ENCODE measurements at places on chromosomes 3 and 15.
A peak's percentile ranks its signal among the peaks of the same experiment; 100 is the strongest.

GRCh38 chr3:171248426-171249111, 211.6 kb downstream of the TNIK start:
- DNase-seq, result no peak

- no peak for DNase-seq
Observed at GRCh38 chr3:64687781-64688604, at the start of gene ADAMTS9. ADAMTS9 (minus strand) TSS chr3:64688000; CDS start chr3:64687657, 343 bp downstream.

DNA sequence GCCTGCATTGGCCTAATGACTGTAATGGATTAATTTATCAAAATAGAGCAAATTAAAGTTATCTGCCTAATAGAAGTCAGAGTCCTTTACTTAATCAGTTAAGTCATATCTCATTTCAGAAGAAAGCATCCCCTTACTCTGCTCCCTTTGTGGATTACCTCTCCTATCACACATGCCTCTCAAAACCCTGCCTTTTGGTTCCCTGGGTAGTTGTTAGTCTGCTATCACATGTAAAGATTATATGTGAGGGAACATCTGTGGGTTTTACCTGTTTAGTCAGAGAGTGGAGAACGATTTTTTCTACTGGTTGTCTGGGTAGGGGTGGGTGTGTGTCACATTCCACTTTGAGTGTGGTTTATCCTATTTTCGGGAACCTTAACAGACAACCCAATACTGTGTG, 16.4 kb downstream of the UBE2E2 start:
- DNase-seq, result no peak

- no peak for DNase-seq
Observed at GRCh38 chr3:36751326-36751725, 13.0 kb downstream of the DCLK3 start.

DNA sequence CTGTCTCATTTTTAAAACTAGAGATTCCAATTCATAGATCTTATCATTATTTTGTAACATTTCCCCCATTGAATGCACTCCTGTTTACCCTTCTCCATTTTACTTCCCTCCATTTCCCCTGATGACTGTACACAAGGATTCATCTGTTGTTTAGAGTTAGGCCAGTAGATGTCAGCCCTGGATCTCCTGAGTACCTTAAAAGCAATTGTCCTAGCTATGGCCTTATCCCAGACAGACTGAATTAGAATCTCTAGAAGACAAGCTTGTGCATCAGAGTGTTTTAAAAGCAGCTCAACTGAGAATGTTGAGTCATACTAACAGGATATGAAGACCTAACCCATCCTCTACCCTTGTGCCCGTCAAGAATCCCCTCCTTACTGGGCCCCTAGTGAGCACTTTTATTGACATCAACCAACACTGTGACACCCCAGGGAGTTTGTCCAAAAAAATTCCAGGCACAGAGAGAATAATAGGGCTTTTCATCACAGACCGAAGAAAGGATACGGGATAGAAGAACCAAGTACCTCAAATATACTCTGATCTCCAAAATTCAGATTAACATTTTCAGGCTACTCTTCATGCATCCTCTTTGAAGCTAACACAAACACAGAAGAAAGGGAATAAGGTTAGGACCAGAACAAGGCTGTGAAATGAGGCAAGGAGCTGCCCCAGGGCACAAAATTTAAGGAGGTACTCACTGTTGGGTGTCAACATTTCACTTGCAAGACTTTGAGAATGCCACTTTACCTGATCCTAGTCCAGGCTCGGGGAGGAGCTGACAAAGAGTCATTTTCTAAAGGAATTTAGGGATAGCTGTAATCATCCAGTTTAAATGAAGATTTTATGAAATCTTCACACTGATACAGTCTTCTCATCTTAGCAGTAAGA, 17.1 kb downstream of the ZBED2 start:
- DNase-seq, result no peak

- no peak for DNase-seq
Observed at GRCh38 chr15:74263466-74263865, 27.3 kb downstream of the CCDC33 start.

GRCh38 chr3:144332868-144333267, 361.2 kb downstream of the DIPK2A start:
- DNase-seq, result no peak

DNA sequence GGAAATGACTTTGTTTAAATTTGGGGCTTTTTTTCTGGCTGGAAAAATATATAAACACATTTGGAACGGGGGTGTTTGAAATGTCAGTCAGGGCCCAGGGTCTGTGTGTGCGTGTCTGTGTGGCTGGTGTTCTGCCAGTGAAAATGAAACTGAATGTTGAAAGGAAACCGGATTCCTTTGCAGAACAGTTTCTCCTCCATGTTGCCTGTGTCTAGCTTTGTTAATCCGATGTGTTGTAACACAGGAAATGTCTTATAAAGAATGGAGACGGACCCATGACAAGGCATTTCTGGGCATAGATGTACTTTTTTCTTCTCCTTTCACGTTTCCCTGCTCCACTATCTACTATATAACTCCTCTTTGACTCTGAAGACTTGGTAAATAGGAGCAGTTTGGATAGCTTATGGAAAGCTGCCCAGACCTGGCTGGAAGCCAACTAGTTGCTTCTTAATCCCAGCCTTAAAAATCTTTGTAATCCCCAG, 2.8 kb downstream of the SQOR start:
- DNase-seq, result peak; percentile 32

- peak; percentile 63 for DNase-seq
Observed at GRCh38 chr15:84633311-84634227, 20.5 kb downstream of the WDR73 start.

DNA sequence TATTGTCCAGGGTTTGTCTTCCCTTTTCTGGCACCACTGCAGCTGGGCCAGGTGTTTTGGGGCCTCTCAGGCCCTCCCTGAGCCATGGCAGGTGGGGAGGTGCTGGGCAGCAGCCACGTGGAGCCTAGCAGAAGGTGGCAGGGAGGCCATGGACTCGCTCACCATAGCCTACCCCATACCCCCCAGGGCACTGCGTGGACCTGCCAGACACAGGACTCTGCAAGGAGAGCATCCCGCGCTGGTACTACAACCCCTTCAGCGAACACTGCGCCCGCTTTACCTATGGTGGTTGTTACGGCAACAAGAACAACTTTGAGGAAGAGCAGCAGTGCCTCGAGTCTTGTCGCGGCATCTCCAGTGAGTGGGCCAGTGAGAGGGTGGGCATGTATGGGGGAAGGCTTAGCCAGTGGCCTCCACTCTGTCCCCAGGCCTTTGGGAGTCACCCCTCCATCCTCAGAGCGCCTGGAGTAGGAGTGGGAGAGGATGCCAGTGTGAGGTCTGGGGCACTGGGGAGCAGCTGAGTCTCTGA, 11.9 kb downstream of the SPINT1 start:
- no peak for DNase-seq

DNA sequence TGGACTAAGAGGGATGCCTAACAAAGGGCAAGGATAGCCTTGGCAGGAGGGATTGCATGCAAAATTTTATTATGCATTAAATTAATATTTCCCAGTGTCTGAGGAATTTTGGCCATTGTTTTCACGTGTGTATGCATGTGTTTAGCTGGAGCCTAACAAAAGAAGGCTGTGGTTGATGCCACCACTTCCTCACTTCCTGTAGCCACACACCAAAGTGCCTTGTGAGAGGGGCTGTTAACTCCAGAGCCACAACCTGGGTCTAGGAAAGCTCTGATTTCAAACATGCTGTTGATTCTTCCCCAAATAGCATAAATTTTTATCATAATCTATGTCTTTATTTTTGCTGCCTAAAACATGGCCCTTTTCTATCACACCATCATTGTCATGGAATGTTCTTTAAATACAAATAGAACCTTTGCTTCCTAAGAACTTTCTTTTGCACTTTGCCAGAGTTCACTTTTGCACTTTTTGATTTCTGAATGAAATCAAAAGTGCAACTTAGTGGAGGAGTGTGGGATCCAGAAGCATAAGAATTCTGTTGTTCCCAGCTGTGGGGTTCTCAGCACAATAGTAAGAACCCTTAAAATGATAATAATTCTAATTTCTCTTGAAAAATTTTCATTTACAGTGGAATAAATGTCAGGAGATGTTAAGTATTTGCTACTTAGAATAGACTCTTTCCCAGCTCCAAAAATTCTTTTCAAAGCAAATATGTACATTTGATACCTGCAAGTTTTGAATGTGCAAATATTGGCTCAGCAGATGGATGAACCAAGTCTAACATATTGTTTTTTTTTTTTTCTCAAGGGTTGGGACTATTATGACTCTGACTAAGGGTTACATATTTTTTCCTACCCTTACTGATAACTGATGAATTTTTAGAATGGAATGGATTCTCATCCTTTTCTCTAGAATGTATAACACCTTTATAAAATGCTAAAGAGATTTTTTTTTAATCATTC, 35.6 kb upstream of the SPTSSB start:
- DNase-seq, result no peak

Measured in stimulated activated CD4-positive, alpha-beta T cell treated with anti-CD3 and anti-CD28 coated beads, Interleukin-2, amount 100 ng/mL, for 48 hours (primary cell).